ENCODE measurements at places on chromosomes 3 and 15.
A peak's percentile ranks its signal among the peaks of the same experiment; 100 is the strongest.

GRCh38 chr3:96631050-96631449, 183.3 kb upstream of the EPHA6 start:
- DNase-seq, result no peak

GRCh38 chr3:132783152-132783551, 60.9 kb upstream of the NPHP3 start:
- no peak for DNase-seq

GRCh38 chr3:32431481-32431880, 39.8 kb downstream of the CMTM7 start:
- DNase-seq, result no peak

GRCh38 chr15:67190813-67191212, 63.6 kb downstream of the AAGAB start:
- DNase-seq, result peak; percentile 3

- DNase-seq, result no peak
Observed at GRCh38 chr3:100114413-100115030, at the start of gene FILIP1L. TSS of gene FILIP1L (minus strand) at chr3:100114501.

GRCh38 chr15:99187936-99188335, 61.4 kb downstream of the TTC23 start:
- no peak for DNase-seq

DNA sequence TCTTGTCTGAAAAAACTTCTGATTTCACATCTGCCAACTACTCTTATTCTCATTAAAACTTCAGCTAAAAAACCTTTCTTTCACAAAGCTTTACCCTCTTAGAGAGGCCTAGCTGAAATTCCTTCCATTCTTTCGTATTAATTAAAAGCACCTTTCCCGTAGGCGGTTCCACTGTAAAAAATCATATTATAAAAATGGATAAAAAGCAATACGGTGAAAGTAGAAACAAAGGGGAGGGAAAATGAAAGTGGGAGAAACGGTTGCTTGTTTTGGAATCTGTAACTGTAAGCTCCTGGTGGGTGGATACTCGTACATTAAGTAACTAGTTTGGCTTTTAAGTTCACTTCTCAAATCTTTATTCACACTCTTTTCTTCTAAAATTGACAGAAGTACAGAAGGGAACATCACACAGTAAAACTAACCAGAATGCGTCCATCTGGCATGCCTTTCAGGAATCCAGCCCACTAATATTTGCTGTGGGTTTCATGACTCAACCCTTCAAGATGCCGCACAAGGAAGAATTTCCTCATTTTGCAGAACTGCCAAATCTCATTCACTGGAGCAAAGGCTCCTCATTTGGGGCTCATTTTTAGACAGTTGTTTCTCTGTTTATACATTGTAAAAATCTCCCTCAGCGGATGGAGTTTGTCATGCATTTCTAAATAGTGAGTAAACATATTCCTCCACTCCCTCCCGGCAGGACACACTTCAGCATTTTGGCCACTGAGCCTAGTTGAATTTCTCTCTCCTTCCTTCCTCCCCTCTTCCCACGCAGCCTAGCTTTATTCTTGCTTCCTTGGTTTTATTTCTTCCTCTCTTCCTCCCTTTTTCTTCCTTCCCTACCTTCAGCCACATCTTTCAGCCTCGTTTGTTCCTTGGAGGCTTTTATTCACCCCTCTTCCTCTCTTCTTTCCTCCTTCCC, 419.5 kb upstream of the NAALADL2 start:
- no peak for DNase-seq

DNA sequence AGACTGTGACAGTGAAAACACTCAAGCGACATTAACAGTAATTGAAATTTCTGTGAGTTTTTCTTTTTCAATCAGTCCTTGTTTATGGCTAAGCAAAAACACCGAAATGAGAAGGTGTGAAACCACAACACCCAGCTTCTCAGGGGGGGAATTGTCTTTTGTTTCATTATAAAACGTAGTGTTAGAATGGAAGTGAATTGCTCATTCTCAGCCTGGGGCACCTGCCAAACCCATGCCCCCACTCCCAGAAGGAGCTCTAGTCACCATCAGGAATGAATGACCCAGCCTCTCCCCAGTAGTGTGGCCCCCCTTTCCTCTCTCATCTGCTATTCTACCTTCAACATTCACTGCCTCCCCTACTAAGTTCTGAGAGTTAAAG, 185.8 kb upstream of the CFAP20DC start:
- DNase-seq, result peak; percentile 20

DNA sequence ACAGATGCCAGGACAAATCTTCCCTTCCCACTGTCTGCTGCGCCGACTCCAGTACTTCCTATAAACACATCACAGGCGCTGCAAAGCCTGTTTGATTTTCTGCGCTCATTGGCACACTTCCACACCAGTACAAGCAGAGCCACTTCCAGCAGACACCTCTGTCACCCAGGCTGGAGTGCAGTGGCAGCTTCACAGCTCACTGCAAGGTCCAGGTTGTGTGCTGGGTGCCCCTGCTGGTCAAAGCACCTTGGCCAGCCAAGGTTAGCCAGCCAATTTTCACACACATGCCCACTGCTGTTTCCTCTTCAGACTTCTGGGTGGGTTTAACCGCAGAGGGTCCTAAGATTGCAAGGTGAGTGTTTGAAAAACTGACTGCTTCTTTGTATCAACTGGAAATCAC, 4.9 kb downstream of the CHDH start:
- DNase-seq, result no peak

- DNase-seq, result no peak
Observed at GRCh38 chr3:160450846-160451245, 1.3 kb upstream of the TRIM59 start.

DNA sequence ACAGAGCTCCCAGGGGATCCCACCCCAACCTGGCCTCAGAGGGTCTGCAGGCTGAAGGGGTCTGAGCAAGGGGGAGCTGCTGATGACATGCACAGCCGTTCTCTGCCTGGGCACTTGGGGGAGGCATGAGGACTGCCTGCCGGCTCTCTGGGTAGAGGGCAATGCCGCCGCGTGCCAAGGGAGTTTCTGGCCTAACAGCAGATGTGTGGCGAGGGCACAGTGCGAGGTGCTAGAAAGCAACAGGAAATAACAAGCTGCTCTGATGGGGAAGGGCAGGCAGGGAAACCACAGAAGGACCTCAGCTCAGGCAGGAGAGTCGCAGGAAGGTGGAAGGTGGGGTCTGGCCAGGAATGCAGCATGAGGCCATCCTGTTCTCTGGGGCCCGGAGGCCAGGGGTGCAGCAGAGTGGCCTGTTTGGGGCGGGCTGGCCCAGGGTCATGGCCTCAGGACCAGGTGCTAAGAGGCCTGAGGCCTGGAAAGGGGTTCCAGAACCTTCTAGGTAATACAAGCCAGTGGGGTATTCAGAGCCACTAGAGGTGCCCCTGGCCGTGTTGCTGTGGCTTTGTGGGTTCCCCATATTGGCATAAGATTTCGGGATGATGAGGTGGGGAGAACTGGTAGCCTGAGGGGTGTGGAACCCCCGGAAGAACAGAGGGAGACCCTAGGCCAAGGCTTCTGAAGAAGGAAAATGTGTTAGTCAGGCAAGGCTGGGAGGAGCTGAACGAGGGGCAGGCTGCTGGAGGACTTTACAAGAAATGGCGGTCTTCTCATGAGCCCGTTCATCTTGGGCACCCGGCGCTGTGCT, 41.2 kb downstream of the RGMA start:
- no peak for DNase-seq

DNA sequence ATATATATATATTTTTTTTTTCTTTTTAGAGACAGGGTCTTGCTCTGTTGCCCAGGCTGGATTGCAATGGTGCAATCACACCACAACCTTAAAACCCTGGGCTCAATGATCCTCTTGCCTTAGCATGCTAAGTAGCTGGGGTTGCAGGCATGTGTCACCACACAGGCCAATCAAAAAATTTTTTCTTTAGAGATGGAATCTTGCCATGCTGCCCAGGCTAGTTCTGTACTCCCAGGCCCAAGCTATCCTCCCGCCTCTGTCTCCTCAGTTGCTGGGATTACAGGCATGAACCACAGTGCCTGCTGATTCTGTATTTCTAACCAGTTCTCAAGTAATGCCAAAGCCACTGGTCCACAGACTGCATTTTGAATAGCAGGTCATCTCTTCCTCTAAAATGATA, 291.3 kb upstream of the ZPLD1 start:
- no peak for DNase-seq

DNA sequence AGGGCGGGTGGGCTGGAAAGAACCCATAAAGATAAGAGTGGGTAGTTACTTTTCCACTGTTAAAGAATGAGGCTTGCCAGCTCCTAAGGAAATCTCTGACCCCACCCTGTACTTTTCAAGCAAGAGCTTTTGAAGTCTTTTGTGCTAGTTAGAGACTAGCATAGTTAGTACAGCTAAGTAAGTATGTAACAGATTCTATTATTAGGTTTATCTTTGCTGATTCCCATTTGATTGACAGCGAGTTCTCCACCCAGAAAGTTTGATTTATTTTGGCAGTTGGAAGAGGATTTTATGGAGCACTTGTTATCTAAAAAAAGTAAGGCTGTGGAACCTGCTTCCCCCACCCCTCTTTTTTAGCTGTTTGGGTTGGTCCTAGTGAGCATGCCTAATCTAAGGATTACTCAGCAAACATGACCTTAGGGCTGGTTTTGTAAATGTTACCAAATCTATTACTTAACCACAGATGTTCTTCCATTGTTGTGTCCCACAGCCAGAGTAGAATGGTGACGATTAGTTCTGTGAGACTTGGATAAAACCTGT, 57.6 kb downstream of the FNDC3B start:
- no peak for DNase-seq

DNA sequence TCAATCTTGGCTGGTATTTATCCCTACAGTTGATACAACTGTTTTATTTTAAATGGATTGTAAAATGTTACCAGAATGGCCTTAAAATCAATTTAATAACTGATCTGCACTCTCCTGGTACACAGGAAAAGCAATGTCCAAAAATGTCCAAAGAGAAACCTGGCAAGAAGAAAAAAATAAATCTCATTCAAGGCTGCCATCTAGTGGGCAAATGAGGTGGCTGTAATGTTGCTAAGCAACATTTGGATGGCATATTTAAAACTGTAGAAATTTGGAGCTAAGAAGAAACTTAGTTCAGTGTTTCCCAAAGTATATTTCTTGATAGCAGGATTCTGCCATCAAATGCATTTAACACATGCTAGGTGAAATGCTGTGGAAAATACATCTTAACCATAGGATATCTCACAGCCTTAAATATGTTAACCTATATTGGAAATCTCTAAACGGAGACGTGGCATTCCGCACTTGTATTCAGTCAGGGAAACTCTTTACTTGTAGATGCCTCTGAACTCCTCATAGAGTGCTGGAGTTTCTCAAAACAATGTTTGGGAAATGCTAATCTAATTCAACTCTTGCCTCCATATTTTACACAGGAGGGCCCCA, 216.8 kb downstream of the ERC2 start:
- DNase-seq, result peak; percentile 56

DNA sequence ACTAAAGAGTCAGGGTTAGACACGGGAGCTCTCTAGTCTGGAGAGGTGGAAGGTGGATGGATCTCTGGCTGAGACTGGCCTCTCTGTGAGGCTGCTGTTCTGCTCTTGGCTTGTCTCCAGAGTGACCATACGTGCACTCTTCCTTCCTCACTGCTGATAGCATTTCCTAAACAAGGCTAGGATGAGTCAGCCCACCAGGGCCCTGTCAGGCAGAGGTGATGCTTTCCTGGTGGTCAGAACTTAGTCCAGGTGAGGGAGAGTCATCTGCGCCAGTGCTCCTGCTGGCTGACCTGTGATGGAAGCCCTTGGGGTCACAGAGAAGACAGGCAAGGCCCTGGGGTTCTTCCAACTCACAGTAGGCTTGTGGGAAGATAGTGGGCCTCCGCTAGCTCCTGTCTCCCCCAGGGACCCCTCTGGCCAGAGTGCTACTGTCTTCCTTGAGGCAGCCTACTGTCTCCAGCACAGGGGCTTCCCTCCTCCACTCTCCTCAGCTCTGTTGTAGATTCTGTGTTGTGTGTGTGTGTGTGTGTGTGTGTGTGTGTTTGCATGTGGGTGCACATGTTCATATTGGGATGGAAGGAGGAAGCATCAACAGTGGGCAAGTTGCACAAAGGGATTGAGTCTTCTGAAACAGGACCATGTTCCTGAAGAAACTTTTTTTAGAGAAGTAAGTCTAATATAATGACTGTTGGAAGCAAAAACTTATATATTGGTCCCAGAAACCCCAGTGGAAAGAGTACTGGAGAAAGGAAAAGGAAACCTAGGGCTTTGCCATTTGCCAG, 16.5 kb downstream of the ALPK3 start:
- DNase-seq, result no peak

DNA sequence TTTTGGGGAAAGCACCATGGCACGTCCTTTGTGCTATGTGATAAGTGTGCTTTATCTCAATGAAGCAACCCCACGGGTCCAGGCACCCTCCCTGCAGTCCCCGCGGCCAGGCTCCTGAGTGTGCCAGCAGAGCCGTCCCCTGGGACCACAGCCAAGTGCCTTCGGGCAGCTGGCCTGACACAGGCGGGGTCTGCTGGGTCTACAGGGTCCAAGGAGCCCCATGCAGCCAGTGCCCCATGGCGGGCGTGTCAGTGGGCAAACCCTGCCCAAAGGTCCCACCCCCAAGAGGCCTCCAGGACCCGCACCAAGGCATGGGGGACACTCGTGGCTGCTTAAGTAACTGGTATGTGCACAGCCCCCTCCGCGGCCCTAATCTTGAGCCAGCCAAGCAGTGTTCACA, 35.3 kb downstream of the KLHL25 start:
- DNase-seq, result no peak

DNA sequence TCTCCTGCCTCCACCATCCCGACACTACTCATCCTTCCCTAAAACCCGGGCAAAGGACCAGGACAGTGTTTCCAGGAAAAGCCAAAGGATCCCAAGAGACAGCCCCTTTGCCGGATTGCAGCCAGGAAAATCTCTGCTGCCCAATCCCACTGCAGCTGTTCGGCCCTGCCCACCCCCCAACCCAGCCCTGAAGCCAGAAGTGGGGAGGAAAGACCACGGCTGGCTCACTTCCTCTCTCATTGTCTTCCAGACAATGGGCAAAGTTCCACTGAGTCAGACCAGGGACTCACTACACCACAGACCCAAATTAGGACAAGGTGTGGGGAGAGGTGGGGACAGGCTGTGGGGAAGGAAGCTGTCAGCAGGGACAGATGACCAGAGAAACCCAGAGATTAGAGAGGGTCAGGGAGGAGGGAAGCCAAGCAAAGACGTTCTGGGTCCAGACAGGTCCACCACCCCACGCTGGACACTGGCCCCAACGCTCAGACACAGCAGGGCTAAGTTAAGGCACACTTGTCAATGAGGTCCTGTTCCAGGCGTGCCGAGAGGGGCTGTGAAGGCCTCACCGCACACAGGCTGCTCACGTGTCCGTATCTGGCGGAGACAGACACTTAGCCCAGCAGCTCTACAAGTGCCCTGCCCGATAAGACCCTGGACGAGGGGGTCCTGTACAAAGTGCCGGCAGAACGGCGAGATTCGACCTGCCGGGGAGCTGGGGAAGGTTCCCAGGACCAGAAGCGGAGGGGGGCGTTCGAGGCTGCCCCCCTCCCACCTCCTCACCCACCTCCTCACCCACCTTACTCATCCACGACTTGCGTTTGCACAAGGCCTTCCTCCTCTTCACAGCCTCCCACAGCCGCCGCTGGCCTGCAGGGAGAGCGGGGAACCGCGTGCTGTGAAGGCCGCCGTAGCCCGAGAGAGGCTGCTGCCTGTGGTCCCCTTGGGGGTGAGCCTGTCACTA, 21.9 kb downstream of the TNK2 start:
- no peak for DNase-seq
